Mammary epithelial cell (primary cell): ENCODE measurements at places on chromosomes 6 and 20. TPM values are rescaled to one million over a fixed set of nuclear protein-coding genes. Genes with fewer than 3 reads are reported as not detected.

Gene TCF21
- total RNA-seq = not detected in 2 replicates

Gene POU5F1
- total RNA-seq = 1.0 TPM

Gene PAX1
- not detected in 2 replicates for total RNA-seq

Gene ZNF334
- total RNA-seq = 1.1 and 1.2 TPM in 2 replicates

Gene RBPJL
- total RNA-seq = not detected in 2 replicates

Gene SRSF12
- 0.54 and 1.1 TPM in 2 replicates for total RNA-seq

Gene JAG1
- 236 and 244 TPM in 2 replicates for total RNA-seq

Gene BTN1A1
- total RNA-seq = not detected in 2 replicates

- no peak for DNase-seq
These were observed 117.5 kb downstream of the SAMD5 start for GRCh38 chr6:147625946-147626345.

DNA sequence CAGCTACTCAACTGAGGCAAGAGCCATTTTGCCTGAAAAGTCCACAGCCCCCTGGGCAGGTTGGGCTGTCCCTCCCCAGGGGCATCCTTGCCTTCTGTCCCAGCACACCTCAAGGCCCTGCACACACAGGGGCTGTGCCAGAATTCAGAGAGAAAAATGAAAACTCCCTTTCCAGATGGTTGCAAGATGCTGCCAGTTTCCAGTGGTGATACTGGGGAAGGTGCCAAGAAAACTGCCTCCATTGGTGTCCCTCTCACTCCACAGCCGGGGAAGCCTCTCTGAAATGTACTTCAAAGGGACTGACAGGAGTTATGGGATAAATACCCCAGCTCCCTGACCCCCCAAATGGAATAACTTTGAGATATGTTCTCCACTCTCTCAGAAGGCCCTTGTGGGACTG lies 154.2 kb upstream of the MAFB start:
- DNase-seq = no peak

DNA sequence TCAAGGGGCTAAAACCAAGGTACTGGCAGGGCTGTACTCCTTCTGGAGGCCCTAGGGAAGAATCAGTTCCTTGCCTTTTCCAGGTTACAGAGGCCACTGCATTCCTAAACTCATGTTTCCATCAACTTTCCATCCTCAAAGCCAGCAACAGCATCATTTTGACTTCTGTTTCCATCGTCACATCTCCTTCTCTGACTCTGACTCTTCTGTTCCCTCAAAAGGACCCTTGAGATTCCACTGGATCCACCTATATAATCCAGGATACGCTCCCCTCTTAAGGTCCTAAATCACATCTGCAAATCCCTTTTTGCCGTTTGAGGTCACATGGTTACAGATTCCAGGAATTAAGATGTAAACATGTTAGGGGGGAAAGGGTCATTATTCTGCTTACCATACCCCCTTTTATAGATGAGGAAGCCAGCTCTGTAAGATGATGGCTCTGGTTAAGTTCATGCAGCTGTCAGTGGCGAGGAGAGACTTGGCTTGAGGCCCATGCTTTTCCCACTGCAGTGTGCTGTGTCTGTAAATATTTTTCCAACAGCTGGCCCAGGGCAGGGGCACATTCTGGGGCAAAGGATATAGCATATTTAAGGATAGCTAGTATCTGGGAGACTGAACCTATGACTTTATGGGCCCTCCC lies 114.6 kb downstream of the TNFRSF21 start:
- no peak for DNase-seq

GRCh38 chr6:33417128-33417902 lies 592 bp downstream of the CUTA start:
- peak; percentile 75 for DNase-seq

DNA sequence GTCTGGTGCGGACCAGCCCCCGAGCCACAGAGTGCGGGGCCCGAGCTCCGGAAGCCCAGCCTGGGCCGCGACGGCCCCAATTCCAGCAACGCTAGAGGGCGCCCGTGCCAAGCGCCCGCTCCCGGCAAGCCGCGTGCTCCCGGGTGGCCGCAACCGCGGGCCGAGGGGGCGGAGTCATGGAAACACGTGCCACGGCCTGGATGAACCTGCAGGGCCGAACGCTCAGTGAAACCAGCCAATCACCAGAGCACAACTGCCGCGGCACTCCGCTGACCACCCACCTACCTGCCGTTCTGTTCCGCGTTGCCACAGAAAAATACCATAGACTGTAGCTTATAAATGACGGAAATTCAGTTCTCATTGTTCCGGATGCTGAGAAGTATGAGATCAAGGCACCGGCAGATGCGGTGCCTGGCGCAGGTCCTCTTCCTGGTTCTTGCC lies 85.7 kb upstream of the FOXC1 start:
- DNase-seq = peak; percentile 64

DNA sequence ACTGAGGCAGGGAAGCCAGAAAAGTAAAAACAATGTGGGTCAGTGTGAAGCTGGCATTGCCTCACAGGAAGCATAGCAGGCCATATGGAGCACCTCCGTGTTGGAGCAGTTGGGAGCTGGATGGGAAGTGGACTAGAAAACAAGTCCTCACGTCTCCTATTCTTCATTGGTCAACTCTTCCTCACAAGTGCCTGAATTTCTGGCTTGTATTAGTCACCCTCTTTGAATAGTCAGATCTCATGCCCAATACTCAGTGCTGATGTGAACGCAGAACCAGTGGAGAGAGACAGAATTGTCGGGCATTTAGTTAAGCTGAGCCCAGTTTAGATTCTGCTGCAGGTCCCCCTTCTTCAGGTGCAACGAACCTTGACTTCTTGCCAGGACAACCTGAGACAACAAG lies 22.3 kb upstream of the RSPO3 start:
- no peak for DNase-seq

- no peak for DNase-seq
These were observed 93.3 kb downstream of the SNX5 start for GRCh38 chr20:17875106-17875980.

- DNase-seq = no peak
These were observed 17.9 kb upstream of the CST3 start for GRCh38 chr20:23655491-23656211.

- DNase-seq = no peak
These were observed 93.1 kb downstream of the EPB41L2 start for GRCh38 chr6:130969791-130970491.
